ENCODE measurements at places on chromosomes 6 and 20.
A peak's percentile ranks its signal among the peaks of the same experiment; 100 is the strongest.

DNA sequence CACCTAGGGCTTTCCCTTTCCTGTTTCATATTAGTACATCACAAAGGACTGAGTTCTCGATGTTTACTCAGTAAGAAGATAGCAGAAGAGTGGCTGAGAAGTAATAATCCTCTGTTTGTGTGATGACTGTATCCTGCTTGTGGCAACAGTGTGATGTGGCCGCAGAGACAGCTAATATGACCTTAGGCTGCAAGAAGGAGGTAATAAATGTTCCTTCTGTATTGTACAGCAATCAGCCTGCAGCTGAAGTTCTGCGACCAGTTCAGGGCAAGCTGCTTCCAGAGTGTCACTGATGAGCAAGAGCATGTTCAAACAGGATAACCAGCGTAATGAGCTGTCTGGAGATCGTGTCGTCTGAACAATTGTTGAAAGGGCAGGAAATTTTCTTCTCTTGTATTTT is 70.9 kb downstream of the OPN5 start:
- no peak for DNase-seq

DNA sequence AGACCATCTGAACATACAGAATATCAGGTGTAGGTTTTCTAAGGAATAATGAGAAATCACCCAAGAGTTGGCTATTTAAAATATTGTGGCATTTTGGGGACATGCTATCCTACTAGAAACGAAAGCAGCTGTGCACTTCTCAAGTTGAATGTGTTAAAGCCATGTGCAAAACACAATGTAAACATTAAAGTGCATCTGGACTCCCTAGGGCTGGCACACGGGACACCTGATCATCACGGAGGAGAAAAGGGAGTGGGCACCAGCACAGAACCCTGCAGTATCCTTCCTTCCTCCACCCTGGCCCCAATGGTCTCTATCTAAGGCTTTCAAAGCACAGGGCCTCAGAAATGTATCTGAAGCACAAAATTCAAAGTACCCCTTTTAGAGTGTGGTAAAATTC is 94.3 kb downstream of the INSM1 start:
- DNase-seq = no peak

- no peak for DNase-seq
These were observed 149.4 kb downstream of the CD24 start for GRCh38 chr6:106825156-106825555.

- no peak for DNase-seq
These were observed 36.2 kb downstream of the FYN start for GRCh38 chr6:111837007-111837406.

DNA sequence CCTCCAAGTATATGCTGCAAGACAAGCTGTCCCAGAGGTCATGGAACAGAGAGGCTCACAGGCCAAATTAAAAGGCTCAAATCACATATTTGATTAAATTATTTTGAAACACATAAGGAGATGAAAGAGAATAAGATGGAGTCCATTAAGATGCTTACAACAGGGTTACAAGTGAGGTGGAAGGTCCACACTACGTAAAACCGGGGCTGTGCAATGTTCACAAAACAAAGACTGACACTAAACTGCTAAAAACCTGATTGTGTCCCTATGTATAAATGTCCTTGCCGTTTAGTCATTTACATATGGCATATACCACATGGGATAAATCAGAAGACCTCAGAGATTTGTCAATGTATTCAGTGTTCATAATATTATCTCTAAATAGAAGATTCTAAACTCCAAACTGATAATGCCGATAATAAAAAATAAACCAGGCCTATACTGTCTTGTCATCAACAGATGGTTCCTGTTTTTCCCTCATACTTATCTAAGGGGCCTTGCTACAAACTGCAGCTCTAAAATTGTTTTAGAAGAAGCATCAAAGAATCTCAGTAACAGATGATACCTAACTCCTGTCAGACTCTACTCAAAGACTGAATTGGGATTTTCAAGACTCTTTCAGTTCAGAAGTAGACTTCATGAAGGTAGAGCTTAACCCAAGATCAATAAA is 51.8 kb upstream of the RIPOR2 start:
- DNase-seq = no peak

DNA sequence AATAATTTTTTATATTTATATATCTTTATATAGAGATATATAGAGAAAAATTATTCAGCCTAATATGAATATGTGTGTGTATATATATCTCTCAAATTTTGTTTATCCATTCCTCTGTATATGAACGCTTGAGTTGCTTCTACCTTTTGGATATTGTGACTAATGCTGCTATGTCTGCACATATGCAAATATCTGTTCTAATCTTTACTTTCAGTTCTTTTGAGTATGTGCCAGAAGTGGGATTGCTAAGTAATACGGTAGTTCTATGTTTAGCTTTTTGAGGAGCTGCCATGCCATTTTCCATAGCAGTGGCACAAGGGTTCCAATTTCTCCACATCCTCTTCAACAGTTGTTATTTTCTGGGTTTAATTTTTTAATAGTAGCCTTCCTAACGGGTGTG is 72.8 kb upstream of the CEP85L start:
- no peak for DNase-seq

GRCh38 chr6:90135667-90136066 is 161.0 kb downstream of the BACH2 start:
- DNase-seq = no peak

- DNase-seq = no peak
These were observed 322.2 kb downstream of the ESR1 start for GRCh38 chr6:152129691-152130151.

DNA sequence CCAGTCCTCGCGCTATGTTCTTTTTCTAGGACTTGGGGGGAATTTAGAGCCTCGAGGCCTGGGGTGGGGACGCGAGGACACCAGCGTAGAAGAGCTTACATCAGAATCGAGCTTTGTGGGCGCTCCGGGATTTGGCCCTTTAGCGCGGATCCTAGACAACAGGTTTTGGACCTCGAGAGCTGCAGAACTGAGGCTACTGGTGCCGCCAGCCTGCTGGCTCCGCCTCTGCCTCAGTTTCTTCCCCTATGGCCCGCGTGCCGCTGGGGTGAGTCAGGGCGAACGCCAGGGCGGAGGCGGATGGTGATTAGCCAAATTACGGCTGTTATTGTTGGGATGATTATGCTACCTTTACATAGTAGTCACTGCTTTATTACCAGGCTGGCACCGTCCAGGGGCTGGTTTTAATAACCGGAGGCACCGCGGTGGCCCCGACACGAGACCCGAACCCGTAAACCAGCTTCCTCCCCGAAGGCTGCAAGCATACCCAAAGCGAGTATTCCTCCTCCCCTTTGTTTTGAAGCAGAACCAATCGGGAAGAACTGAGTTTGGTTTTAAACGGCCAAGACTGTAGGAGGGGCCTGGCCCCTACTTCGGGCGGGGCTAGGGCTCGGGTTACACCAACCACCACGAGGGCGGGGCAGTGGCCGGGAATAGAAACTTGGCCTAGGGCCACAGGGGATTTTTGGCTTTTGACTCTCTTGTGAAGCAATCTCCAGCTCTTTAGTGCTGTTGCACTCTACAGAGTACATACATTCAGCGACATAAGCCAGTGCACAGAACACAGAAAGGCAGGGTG is 639 bp upstream of the GTPBP2 start:
- DNase-seq = peak; percentile 60

DNA sequence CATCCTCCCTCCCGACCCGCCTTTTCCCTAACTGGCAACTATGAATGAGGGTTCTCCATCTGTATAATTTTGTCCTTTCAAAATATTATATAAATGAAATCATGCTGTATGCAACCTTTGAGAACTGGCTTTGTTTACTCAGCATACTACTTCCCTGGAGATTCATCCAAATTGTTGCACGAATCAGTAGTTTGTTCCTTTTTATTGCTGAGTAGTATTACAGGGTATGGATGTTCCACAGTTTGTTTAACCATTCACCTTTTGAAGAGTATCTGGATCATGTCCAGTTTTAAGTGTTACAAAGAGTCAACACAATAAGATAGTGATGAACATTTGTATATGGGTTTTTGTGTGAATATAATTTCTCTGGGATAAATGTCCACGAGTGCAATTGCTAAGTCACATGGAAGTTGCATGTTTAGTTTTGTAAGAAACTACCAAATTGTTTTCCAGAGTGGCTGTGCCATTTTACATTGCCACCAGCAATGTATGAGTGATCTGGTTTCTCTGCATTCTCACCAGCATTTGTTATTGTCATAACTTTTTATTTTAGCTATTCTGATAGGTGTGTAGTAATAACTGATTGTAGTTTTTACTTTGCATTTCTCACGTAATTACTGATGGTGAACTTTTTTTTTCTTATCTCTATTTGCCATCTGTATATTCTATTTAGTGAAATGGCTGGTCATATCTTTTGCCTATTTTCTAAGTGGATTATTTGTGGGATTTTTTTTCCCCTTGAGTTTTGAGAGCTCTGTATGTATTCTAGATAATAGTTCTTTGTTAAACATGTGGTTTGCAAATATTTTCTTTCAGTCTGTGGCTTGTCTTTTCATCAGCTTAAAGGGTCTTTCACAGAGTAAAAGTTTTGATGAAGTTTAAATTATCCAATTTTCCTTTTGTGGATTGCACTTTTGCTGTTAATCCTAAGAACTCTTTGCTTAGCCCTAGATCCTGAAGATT is 14.4 kb upstream of the RNF24 start:
- DNase-seq = no peak

DNA sequence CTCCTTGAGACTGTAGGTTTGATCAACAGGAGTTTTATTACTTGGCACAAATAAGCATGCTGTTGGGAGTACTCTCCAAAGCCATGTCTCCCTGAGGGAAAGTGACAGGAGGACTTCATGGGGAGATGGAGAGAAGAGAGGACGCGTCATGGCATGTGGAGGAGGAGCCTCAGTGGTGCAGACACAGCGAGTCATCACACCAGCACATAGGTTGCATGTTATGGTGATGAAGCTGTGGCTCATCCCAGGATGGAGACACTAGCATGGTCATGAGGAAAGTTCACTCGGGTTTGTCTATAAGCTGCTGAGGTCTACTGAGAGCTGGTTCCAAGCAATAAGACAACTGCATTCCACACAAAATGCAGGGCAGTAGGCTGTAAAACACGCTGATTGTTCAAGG is 13.2 kb upstream of the SSTR4 start:
- DNase-seq = no peak

GRCh38 chr6:149031859-149032598 is 285.2 kb downstream of the UST start:
- DNase-seq = no peak

- DNase-seq = no peak
These were observed 46.9 kb upstream of the TAB2 start for GRCh38 chr6:149270616-149271015.

DNA sequence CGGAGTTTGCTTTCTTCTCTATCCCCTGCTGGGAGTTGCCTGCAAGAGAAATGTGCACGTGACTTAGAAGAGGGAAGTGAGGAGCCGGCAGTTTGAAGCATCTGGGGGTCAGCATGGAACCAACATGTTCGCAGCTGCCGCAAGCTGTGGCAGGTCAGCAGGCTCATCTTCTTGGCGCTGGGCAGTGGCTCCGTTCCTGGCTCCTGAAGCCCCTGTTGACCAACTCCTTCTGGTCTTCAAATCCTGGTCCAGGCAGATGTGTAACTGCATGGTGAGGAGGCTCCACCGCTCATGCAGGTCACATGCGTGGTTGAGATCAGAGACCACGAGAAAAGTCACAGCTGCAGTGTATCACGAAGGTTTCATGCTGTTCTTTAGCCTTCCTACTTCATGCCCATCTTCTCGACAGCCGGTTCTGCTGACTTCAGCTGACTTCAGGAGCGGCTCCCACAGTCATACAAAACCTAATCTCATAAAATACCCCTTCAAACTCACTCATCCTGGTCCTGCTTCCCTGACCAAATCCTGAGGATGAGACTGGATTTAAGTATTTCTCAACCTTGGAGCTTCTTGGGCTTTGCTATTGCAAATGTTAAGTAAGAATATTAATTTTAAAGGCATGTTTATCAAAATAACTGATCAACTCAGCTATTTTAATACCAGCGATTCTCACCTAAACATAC is 44.9 kb upstream of the BCAS1 start:
- no peak for DNase-seq

DNA sequence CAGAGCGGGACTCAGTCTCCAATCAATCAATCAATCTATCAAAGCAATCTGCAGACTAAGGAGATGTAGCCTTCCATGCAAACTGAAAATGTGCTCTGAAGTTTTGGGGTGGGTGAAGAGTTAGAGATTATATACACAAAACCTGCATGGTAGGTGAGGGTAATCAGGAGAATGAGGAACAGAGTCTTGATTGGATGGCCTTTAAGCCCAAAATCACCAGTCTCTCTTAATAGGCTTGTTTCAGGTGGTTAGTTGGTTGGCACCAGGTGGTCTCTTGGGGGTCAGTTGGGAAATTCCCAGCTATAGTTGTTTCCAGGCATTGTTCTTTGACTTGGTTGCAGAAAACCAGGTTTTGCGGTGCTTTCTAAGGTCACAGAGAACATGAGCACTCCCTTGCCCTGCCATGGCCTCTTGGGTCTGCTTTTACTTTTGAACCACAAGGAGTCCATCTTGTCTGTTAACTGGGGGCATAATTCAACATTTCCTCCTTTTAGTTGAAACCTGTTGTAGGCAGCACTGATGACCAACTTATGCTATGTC is 33.3 kb upstream of the EIF2S2 start:
- DNase-seq = no peak

GRCh38 chr20:62852196-62852595 is 9.4 kb downstream of the TCFL5 start:
- no peak for DNase-seq

DNA sequence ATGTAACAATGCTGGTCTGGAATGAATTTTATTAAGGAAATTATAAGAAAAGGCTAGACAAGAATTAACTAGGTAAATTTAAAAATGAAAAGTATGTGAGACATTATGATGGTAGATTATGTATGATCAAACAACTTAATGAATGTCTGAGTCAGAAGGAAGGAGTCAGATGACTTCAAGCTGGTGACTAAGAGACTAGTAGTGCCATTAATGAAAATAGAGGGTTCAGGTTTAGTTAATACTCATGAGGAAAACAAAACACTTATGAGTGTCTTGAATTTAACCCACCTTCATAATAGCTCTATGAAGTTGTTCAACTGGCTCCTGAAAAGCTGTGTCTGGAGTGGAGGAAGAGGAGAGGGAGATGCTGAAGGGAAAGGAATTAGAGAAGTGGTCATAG is 256.3 kb downstream of the ADGRB3 start:
- DNase-seq = no peak

DNA sequence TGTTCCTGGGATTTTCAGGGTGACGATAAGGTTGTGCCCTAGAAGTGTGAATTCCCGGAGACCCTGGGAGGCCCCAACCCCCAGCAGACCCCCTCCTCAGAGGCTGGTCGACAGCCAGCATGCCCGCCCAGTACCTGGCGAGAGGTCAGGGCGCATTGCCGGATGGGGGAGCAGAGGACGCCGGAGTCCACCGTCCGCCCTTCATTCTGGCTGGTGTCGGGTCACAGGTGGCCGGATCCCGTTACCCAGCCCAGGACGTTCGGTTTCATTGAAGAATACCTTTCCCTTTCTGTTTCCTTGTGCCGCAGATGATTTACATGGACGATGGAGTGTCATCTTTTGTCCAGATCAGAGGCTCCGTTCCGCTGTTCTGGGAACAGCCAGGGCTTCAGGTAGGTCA is 61.3 kb downstream of the SYNJ2 start:
- no peak for DNase-seq

- DNase-seq = no peak
These were observed 43.7 kb downstream of the CDH22 start for GRCh38 chr20:46264391-46265266.

Data from stimulated activated CD8-positive, alpha-beta memory T cell treated with anti-CD3 and anti-CD28 coated beads, Interleukin-4, amount 100 ng/mL, for 1 hour (primary cell).